ENCODE measurements at places on chromosomes 6 and 20.

DNA sequence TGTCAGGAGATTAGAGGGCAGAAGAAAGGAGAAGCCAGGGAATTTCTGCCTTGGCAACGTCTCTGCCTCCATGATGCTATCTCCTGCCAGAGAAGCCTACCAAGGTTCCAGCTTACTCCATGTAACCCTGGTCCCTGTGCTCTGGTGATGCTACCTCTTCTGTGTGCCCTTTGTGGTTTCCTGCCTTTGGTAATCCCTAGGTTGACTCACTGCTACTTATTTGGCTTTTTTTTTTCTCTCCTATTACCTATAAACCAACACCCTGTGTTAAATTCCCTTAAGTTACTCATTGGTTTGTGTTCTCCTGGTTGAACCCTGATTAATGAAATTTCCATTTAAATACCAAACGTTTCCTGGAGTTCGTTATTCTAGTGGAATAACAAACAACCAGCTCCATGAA is 527.8 kb upstream of the FLRT3 start:
- no peak for DNase-seq

DNA sequence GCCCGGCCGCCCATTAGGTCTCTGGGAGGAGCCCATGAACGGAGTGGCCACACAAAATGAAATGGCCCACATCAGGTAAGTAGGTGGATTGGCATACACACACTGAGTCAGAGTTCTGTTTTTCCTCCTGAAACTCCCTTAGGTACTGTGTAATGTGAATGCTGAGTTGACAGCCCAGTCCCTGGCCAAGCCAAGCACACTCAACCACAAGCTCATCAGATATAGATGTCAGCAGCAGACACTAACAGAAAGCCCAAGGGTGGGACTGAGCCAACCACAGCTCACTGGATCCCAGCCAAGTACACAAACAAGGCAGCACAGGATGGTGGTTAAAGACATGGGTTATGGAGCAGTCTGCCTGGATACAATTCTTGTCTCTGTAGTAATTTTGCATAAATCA is 403.4 kb downstream of the GJA1 start:
- DNase-seq = peak; percentile 50

GRCh38 chr6:137646484-137646883 is 152.3 kb upstream of the OLIG3 start:
- DNase-seq = no peak

DNA sequence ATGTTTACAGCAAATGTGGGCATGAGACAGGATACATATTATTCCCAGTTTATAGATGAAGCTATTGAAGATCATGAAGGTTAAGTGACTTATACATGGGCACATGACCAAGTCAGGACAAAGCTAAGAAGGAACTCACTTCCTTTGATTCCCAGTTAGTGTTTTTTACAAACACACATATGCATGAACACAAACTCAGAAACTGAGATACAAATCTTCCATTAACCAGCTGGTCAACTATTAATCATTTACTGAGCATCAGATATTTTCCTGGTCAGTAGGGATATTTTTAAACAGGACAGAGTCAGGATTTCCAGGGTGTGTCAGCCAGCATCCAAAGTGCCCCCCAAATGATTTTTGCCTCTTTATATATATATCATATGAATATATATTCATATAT is 222.2 kb downstream of the OGFRL1 start:
- no peak for DNase-seq

DNA sequence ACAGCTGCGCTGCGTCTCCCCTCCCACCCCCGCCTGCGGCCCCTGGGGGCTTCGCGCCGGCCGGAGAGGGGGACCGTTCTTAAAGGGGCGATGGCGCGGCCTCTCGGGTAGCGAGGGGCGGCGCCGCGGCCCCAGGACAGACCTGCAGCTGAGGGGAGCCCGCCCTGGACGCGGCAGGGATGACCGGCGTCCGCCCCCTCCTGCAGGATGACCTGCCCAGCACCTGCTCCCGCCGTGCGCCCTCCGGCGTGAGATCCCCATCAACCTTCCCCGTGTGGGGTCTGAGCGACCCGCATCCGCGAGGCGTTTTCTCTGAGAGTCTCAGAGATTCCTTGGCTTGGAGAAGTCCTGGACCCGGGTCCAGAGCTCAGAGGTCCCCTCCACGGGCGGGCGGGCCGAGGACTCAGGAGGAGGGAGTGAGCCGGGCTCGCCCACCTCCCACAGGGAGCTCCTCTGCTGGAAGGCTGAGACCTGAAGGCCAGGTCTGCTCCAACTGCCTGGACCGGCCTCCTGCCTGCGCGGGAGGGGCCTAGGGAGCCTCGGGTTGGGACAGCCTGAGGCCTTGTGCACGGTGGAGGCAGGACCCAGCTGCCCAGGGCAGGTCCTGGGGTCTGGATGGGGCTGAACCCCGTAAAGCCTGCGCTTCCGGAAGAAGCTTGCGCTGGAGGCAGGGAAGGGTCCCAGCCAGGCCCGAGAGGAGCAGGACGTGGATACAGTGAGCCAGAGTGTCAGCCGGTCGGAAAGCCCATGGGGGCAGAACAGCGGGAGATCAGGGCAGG is 532 bp upstream of the NKAIN4 start:
- no peak for DNase-seq

GRCh38 chr6:141552463-141552862 is 580.3 kb upstream of the GJE1 start:
- peak; percentile 49 for DNase-seq

GRCh38 chr20:45772693-45773092 is 19.0 kb downstream of the WFDC3 start:
- DNase-seq = no peak

GRCh38 chr20:13336308-13337089 is 115.4 kb downstream of the ISM1 start:
- DNase-seq = peak; percentile 88

GRCh38 chr20:41696428-41696827 is 78.3 kb upstream of the CHD6 start:
- no peak for DNase-seq
